ENCODE measurements at places on chromosomes 3 and 15.

- DNase-seq, result no peak
Measured at GRCh38 chr15:27767918-27768640, 331.0 kb downstream of the OCA2 start.

GRCh38 chr15:46956456-46956855, 760.8 kb upstream of the SEMA6D start:
- no peak for DNase-seq

DNA sequence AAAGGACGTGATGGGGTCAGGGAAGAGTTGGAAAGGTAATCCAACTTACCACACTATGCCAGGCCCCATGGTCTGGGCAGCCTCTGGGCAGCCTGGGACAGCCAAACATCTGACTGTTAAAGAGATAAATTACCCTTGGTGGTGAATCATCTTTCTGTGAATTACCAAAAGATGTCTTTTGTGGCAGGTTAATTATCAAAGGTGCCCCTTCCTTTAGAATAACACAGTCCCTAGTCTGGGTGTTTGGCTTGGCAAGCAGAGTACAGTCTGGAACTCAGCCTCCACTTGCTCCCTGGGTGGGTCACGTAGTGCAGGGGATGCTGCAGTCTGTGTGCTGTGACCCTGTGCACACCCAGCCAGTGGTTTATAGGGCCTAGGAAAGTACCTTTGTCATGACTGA, 113.1 kb downstream of the ZNF621 start:
- DNase-seq, result no peak

DNA sequence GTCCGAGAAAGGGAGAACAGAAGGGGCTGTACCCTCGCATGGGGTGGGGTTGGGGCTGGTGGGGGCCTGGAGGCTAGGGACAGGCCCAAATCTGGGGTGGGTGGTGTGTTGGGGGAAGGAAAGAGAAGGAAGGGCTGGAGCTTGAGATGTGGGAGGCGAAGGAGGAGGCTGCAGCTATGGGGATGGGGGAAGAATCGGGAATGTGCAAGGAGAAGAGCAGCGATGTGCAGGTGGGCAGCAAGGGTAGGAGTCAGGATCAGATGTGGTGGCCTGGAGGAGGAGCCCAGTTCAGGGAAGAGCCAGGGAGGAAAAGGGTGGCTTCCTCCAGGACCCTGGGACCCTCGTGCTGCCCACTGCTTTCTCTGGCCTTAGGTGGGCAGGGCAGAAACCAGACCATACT, 21.2 kb downstream of the ZNF35 start:
- DNase-seq, result no peak

- no peak for DNase-seq
Measured at GRCh38 chr3:45585371-45585770, 9.2 kb upstream of the LIMD1 start.

DNA sequence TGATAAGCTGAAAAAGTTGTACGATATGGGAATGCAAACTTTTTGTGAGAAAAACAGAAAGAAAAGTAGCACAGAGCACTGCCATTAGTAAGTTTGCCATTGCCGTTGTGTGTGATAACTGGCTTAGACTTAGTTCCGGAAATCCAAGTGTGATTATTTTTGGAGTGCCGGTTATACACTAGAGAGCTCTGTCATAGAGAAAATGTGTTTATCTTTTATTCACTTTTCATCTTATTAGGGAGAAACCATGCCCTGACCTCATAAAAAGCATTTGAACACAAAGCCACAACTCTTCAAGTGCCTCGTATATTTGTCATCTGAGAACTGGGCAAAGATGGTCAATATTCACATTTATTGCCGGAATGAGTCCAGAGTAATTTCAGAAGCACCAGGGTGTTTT, 36.1 kb downstream of the CTDSPL start:
- DNase-seq, result no peak

- no peak for DNase-seq
Measured at GRCh38 chr3:5314897-5315296, 127.4 kb downstream of the EDEM1 start.

DNA sequence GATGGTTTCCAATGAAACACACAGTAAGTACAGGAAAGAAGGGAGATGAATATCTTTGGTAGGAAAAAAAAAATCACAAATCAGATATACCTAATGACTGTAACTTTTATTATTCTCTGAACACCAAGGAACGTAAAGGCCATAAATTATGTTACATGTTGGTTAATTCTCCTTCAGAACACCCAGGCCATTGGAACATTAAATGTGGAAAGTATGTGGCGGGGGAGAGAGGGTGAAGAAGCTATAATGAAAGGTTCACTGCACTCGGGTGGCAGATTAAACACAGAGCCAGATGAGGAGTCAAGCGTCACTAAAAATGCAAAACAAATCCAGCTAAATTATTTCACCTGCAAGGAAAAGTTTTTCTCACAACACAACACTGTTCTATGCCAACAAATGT, 193.8 kb downstream of the FHIT start:
- no peak for DNase-seq

DNA sequence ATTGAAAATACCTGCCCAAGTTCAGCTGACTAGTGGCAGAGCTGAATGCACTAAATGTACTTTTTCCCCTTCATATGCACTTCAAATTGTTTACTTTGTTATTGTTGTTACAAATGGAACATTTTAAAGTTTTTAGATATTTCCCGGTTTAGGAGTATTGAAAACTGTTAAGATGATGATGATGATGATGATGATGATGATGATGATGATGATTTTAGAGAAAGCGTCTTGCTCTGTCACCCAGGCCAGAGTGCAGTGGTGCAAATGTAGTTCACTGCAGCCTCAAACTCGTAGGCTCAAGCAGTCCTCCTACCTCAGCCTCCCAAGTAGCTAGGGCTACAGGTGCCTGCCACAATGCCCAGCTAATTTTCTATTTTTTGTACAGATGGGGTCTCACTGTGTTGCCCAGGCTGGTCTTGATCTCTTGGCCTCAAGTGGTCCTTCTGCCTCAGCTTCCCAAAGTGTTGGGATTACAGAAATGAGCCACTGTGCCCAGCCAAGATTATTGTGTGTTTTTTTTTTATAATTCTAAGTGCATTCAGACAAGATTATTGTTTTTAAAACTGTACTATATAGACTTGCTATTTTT, 45.9 kb upstream of the SLC22A13 start:
- no peak for DNase-seq

DNA sequence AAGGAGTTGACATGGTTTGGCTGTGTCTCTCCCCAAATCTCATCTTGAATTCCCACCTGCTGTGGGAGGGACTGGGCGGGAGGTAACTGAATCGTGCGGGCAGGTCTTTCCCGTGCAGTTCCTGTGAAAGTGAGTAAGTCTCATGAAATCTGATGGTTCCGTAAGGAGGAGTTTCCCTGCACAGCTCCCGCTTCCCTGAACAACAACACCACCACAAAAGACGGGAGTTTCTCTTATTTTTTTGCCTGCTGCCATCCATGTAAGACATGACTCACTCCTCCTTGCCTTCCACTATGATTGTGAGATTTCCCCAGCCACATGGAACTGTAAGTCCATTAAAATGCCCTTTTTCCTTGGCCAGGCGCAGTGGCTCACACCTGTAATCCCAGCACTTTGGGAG, 22.7 kb downstream of the XXYLT1 start:
- DNase-seq, result no peak

DNA sequence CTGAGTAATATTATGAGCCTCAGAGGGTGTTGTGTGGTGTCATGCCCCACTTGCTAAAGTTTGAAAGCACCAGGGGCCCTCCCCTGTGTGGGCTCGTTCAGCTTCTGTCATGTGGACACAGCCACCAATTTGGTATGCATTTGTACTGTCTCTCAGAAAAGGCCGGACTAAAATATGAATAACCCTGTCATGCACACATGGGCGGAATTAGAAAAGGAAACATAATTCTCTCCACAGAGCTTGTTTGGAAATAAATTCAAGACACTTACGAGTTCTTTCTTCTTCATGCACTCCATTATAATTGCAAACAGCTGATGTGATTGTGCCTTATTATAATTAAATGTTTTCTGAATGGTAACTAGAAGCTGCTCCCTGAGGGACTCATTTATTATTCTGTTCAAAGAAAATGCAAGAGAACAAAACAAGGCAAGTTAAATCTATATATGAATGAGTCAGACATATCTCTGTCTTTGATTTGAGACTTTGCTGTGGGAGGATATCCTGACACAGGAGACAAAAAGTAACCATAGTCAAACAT, 39.1 kb downstream of the TRPM1 start:
- no peak for DNase-seq

DNA sequence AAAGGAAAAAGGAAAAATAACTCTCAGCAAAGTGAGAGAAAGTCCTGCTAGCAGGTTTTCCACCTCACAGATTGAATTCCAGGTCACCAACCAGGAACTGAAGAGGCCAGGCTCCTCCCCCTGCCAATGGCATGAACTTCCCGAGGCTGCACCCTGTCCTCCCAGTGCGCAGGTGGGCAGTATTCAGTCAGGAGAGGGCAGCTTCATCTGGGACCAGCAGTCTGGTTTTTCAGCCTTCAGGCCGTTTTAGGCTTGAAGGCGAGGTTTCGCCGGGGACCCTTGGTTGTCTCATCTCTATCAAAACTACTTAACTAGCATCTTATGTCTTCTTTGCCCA, 41.2 kb downstream of the TRAT1 start:
- no peak for DNase-seq

GRCh38 chr3:53844262-53845102, 1.7 kb downstream of the CHDH start:
- no peak for DNase-seq

- no peak for DNase-seq
Measured at GRCh38 chr3:57787867-57788623, 31.9 kb downstream of the SLMAP start.
